ENCODE measurements at places on chromosomes 2 and 18. TPM values are rescaled to one million over a fixed set of nuclear protein-coding genes. Genes with fewer than 3 reads are reported as not detected.

Gene CIB4
- not detected for total RNA-seq

GRCh38 chr2:17196380-17196779 is 321.9 kb downstream of the RAD51AP2 start:
- DNase-seq, result no peak

- DNase-seq, result no peak
Observed at GRCh38 chr18:59065684-59066083, 74.0 kb upstream of the SEC11C start.

Gene CCDC74A
- 2.3 TPM for total RNA-seq

Gene PARD3B
- 0.50 TPM for total RNA-seq

Gene KIAA2012
- total RNA-seq, result not detected

GRCh38 chr2:219947575-219947974 is 320.1 kb downstream of the SLC4A3 start:
- DNase-seq, result peak; percentile 28

GRCh38 chr2:9950521-9951271 is 797 bp upstream of the GRHL1 start:
- DNase-seq, result no peak

All from activated CD4-positive, alpha-beta T cell treated with anti-CD3 and anti-CD28 coated beads, Interleukin-2, amount 10 ng/mL, durations not matched to agents 24 days and 14 days (primary cell).